Activated naive CD4-positive, alpha-beta T cell (primary cell): ENCODE measurements at places on chromosomes 1 and 21.

GRCh38 chr21:39326607-39327307 lies 13.3 kb upstream of the BRWD1 start:
- DNase-seq = no peak

GRCh38 chr1:170537798-170538503 lies 6.0 kb downstream of the GORAB start:
- DNase-seq = no peak

DNA sequence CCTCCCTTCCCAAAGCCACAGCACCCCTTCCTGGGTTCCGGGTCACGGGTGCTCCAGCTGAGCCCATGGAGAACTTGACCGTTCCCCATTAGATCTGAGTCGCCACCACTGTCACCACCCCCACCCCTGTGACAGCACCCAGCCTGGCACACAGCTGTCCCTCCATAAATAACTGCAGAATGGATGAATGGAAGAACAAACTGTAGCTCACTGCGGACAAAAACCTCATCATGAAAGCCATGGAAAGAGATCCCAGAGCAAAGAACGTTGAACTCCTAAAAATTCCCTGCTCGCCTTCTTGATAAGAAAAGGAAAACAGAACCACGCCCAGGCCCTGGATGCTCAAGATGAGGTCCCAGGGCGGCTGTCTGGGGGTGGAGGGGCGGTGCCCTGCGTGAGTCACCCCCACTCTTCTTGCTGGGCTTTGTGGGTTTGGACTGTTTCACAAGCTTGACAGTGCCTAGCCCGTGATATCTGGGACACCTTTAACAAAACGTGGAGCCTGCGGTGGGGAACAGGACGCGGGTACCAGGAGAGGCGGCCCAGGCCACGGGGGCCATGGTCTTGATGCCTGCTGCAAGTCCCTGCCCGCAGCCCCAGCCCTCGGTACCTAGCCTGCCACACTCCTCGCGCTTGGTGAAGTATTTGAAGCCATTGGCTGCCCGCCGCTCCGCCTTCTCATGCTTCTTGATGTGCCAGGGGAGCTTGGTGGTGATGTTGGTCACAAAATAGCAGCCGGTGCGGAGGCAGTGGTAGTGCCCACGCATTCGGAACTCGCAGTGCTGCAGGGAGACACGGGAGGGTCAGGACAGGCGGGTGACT lies 151.9 kb downstream of the CASZ1 start:
- no peak for DNase-seq

- DNase-seq = no peak
Observed at GRCh38 chr1:200527670-200528069, 92.9 kb downstream of the KIF14 start.

DNA sequence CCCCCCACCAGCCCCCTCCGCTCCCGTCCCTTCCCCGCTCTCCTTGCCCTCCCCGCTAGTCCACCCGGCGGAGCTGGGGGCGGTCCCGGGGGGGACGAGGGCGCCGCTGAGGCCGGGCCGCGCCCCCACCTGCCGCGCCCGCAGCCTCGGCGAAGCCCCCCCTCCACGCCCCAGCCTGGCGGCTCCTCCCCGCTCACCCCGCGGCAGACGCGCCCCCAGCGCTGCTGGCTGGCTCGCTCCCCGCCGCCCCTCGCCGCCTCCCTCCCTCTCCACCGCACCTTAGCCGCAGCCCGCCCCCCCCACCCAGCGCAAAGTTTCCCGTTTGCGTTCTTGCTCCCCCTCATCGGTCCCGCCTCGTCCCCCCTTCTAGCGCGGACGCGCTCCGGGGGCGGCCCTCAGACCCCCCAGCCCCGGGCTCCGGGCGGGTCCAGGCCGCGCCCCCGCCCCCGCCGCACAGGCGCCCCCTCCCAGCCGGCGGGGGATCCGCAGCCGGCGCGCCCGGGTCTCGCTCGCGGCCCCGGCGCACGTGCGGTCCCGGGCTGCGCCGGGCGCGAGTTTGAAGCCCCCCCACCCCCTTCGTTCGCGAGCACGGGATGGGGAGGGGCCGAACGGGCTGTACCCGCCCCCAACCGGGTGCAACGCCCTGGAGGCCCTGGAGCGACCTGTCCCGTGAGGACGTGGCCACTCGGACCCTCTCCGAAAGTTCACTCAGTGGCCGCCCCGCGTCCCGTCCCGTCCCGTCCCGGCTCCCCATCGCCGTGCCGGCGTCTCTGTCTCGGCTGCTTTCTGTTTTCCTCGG lies 623 bp downstream of the PTPRF start:
- DNase-seq = no peak

DNA sequence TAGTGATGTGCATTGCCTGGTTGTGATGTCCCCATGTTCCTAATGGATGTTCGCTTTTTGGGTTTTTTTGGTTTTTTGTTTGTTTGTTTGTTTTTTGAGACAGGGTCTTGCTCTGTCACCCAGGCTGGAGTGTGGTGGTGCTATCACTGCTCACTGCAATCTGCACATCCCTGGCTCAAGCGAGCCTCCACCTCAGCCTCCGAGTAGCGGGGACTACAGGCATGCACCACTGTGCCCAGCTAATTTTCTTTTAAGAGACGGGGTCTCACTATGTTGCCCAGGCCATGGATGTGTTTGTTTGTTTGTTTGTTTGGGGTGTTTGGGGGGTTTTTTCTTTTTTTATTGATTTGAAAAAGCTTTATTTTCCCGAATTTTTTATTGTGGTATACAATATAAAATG lies 2.1 kb downstream of the COL6A2 start:
- DNase-seq = no peak

DNA sequence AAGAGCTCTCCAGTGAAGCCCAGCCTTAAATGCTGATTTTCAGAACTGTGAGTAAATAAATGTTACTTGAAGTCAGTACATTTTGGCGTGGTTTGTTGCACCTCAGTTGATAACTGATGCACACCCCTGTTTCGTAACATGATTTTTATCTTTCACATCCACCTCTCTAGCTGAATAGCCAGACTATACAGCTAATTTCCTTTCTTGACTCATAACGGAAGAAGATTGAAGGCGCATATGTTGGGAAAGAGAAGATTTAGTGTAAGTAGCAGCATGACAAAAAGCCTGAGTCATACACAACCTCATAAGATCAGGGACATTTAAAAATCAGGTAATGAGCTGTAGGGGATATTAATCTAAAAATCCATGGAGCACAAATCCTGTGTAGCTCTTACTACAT lies 716.2 kb upstream of the ZP4 start:
- no peak for DNase-seq
